Activated T-cell treated with anti-CD3 and anti-CD28 coated beads, Interleukin-2, amount 50 U/mL, for 4 hours (primary cell): ENCODE measurements at places on chromosomes 1 and 21. TPM values are rescaled to one million over a fixed set of nuclear protein-coding genes. Genes with fewer than 3 reads are reported as not detected.

GRCh38 chr1:82366689-82367088, 566.0 kb downstream of the ADGRL2 start:
- no peak for DNase-seq

The KRTAP27-1 gene
- total RNA-seq, result not detected

The SLC22A15 gene
- total RNA-seq, result 0.08 TPM

- DNase-seq, result no peak
These were observed 195.7 kb downstream of the MIS18A start for GRCh38 chr21:32083197-32083596.

DNA sequence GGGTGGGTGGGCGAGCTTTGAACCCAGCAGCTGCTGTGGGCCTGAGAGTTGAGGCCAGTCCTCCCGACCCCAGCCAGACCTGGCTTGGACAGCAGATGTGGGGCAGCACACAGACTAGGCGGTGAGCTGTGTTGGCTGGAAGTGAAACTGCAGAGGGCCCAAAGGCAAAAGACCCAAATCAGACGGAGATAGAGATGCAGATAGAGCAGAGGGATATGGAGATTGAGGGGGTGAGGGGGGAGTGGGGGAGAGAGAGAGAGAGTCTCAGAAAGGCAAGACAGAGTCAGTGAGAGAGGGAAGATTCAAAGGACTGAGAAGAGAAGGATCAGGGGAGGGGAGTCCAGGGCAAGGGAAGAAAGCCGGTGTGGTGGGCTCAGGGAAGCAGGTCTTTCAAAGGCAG, 17.0 kb upstream of the POU3F1 start:
- no peak for DNase-seq

DNA sequence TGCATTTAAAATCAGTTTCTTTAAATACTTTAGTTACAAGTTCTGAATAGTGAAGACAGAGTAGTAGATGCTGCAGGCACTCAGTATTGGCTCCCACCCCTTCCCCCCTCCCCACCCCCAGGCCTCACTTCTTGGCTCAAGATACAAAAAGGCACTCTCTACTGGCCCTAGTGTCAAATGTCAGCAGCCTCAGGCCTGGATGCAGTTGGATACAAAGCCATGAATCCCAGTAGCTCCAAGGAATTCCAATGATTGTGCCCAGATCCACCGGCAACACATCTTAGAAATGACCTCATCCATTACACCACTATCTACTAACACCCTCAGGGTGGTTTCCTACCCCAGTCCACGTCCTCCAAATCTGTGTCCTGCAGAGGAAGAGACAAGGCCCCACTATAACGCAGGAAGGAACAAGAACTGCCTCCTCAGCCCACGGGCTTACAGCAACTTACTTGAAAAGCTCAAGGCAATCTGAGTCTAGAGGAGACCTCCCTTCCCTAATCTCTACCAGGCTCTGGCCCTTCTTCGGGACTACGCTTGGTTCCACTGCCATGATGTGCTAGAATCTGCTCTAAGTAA, 17.6 kb downstream of the ACADM start:
- no peak for DNase-seq

The RXFP4 gene
- total RNA-seq, result not detected

The SPRR1A gene
- not detected for total RNA-seq

GRCh38 chr1:43206600-43207228, 34.6 kb downstream of the CFAP57 start:
- DNase-seq, result no peak

- DNase-seq, result no peak
These were observed 23.4 kb downstream of the CAMSAP2 start for GRCh38 chr1:200762089-200762488.

The USH2A gene
- not detected for total RNA-seq

- no peak for DNase-seq
These were observed 3.9 kb downstream of the EXTL1 start for GRCh38 chr1:26025517-26025916.

- no peak for DNase-seq
These were observed 284.5 kb downstream of the PTPRU start for GRCh38 chr1:29520571-29521437.

GRCh38 chr1:202656057-202656456, 54.2 kb downstream of the SYT2 start:
- DNase-seq, result no peak

The DISC1 gene
- total RNA-seq, result 1.1 TPM

GRCh38 chr1:155134322-155134721, 1.3 kb upstream of the SLC50A1 start:
- DNase-seq, result no peak

DNA sequence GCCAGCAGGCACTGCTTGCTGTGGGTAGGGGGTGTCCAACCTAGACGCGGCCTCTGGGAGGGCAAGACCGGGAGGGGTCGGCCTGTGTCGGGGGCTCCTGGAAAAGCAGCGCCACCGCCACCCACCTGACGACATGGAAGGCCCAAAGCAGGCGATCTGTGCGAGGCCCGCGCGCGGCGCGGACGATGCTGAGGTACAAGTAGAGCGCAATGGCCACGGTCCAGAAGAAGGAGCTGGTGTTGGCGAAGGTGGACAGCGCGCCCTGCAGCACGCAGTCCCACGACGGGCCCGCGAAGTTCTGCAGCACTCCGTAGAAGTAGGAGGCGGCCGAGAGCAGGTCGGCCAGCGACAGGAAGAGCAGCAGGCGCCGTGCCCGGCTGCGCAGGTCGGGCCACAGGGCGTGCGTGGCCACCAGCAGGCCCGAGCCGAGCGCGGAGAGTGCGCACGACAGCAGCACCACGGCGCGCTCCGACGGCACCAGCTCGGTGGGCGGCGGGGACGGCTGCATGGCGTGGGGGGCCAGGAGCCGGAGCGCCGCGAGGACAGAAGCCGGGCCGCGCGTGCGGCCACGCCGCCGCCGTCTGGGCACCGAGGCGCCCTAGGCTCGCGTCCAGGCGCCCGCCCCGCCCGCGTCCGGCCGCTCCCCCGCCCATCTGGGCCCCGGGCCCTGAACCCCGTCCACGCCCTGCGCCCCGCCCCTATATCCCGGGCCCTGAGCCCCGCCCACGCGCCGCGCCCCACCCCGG, at the start of gene GPR157:
TSS of gene GPR157 (minus strand) at position 583 of the 746 bp plus-strand sequence. CDS start at position 508, 75 bp downstream.
- peak; percentile 81 for DNase-seq

- no peak for DNase-seq
These were observed 1.5 kb upstream of the ETS2 start for GRCh38 chr21:38804030-38804788.

- no peak for DNase-seq
These were observed 106.4 kb downstream of the ETS2 start for GRCh38 chr21:38912102-38912629.

The PTPN7 gene
- total RNA-seq, result 304 TPM

DNA sequence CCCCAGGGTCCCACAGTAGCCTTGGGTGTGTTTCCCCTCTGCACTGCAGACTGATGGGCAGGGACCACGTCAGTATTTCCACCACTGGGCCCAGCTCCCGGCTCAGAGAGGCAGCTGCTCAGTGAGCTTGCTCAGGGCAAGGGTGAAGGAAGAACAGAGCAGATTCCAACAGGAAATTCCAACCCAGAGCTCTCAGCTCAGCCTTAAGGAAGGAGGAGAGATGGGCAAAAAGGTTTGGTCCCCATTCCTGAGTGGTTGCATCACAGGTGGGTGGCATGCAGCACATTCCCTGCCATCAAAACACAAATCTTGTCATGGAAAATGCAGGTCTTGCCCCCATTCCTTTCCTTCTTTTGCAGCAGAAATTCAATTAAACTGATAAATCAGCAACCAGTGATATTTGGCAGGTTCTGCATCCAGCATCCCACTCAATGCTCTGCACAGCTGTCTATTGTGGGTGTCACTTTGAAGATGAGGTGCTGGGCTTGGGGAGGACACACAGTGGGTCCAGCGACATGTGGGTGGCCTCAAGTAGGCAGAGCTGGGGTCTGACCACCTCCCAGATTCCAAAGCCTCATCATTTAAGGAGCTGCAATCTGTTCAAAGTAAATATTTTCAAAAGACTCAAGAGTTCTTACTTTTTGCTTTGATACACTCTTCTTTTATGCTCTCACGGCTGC, 315.4 kb downstream of the DSCAM start:
- DNase-seq, result no peak

- no peak for DNase-seq
These were observed 116.7 kb downstream of the RUSC1 start for GRCh38 chr1:155437405-155437804.
